ENCODE measurements at places on chromosomes 4 and X. TPM values are rescaled to one million over a fixed set of nuclear protein-coding genes. Genes with fewer than 3 reads are reported as not detected.

- H3K27ac ChIP-seq: no peak overlapping the region
These were observed 66.1 kb downstream of the SOWAHB start for GRCh38 chr4:76831711-76832373.

- no peak overlapping the region for H3K27ac ChIP-seq
- no peaks in the 10 kb centered on the region for H3K27me3 ChIP-seq
- no peaks in the 10 kb centered on the region for H3K4me1 ChIP-seq
- H3K36me3 ChIP-seq: no peaks in the 10 kb centered on the region
These were observed 262.2 kb downstream of the ARHGAP10 start for GRCh38 chr4:147994076-147994475.

- H3K36me3 ChIP-seq: no peaks in the 10 kb centered on the region
- no peaks in the 10 kb centered on the region for H3K27me3 ChIP-seq
- H3K27ac ChIP-seq: no peak overlapping the region
- H3K4me1 ChIP-seq: peaks cover 1% of the 10 kb centered on the region
- DNase-seq: no peak
These were observed 40.8 kb upstream of the DHRSX start for GRCh38 chrX:2541603-2542002.

The ARHGEF6 gene
- 19.8 TPM for total RNA-seq

All from lung (tissue), 17 donors.